Vein endothelial cell (primary cell): ENCODE measurements at places on chromosomes 5 and 9. TPM values are rescaled to one million over a fixed set of nuclear protein-coding genes. Genes with fewer than 3 reads are reported as not detected.

Gene PCDHGA10
- 8.8 and 9.6 TPM in 2 replicates for total RNA-seq

Gene TMEM252
- not detected in 2 replicates for total RNA-seq

Gene DAPK1
- total RNA-seq = 49.6 and 55.3 TPM in 2 replicates

Gene DMAC1
- total RNA-seq = 8.5 and 9.8 TPM in 2 replicates

Gene PARP8
- total RNA-seq = 0.19 and 0.65 TPM in 2 replicates

Gene ZNF782
- total RNA-seq = 5.7 and 5.9 TPM in 2 replicates
